Fibroblast of skin of left quadriceps (primary cell): ENCODE measurements at places on chromosomes 16 and 17.

GRCh38 chr16:3182608-3183444 lies 5.2 kb upstream of the OR1F1 start:
- no peak for DNase-seq

GRCh38 chr17:73697872-73698271 lies 53.6 kb upstream of the SDK2 start:
- DNase-seq = no peak

GRCh38 chr17:61488878-61489718 lies 36.9 kb downstream of the TBX4 start:
- DNase-seq = no peak

GRCh38 chr17:38719289-38719942 lies 10.7 kb upstream of the CISD3 start:
- no peak for DNase-seq

- no peak for DNase-seq
Observed at GRCh38 chr16:6195966-6196365, 1098.4 kb upstream of the EEF2KMT start.

DNA sequence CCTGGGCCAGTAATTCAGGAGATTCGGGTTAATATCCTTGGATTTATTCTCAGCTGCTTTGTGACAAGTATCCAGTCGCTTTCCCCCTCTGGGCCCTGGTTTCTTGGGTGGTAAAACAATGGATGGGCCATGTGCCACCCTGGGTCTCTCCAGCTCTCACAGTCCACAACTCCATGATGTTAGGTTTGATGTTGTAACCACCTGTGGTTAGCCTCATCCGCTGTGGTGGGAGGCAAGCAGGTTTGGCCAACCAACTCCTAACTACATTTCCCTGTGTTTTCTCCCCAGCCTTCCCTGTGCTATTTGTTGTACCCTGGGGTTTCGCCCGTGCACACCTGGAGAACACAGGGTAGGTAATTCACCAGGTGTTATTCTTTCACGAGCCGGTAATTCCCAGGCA lies 35.1 kb downstream of the GLP2R start:
- no peak for DNase-seq

- no peak for DNase-seq
Observed at GRCh38 chr17:4490109-4490591, 8.5 kb upstream of the SPNS2 start.

GRCh38 chr17:49640556-49640955 lies 37.3 kb downstream of the SPOP start:
- DNase-seq = no peak

DNA sequence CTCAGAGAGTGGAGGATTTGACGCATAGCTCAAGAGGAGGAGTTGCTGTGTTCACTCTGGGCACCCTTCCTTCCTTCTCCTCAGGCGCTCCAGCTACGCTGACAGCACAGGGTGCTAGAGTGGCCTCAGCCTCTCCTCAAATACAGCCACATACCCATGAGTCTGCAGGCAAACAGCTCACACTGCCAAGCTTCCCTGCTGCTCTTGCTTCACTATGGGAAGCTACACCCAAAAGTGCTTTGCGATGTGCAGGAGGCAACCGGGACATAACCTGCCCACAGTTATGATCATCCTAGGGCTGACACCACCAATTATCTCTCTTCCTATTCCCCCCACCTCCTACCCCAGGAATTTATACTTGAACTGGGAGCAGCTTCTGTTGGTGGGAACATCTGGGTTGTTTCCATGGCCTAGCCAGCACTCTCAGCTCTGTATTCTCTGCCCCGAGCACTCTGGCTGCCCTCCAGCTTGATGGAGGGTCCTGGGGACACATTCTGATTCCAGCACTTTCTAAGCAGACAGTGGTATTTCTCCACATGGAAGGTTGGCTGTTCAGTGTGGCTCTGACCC lies 40.3 kb upstream of the SREBF1 start:
- DNase-seq = no peak

- DNase-seq = no peak
Observed at GRCh38 chr17:76927577-76927976, 59.4 kb downstream of the MGAT5B start.
